WERI-Rb-1 (cell line): ENCODE measurements at places on chromosomes 2 and 18.
A peak's percentile ranks its signal among the peaks of the same experiment; 100 is the strongest.

DNA sequence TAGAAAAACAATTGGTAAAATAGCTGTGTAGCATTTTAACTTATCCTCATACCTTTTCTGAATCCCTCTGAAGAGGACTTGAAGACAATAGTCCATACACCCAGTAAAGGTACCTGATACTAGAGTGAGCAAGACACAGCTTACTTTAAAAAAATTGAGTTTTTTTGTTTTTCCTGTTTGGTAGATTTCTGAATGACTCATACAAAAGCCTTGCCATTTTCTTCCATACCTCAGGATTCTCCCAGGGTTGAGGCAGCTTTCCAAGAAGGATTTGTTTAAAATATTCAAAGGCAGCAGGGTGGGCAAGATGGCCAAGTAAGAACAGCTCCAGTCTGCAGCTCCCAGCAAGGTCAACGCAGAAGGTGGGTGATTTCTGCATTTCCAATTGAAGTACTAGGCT is 551.0 kb upstream of the LRATD1 start:
- DNase-seq, result no peak

DNA sequence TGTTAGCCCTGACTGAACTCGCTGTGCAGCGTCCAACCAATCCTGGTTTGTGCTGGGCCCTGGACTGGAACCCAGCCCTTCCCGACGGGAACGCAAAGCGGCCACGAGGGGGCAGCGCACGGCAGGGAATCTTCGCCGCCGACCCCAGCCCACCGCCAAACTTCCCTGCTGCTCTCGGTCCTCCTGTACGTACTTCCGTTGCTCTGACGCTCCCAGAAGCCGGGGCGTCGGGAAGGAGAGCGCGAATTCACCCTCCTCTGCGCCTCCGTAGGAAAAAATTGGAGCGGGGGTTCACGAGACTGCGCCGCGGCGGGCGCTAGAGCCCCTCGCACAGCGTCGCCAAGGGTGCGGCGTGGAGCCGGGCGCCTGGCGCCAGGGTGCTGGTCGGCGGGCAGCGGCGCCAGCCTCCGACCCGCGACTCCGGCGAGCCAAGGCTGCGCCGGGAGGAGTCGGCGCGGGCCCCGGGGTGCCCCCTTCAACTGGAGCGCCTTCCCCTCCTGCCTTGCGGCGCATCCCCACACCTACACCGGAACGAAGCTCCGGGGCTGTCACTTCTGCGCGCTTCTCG is 873 bp upstream of the SH3RF3 start:
- DNase-seq, result peak; percentile 84

GRCh38 chr2:239165206-239165831 is 235.5 kb downstream of the HDAC4 start:
- DNase-seq, result no peak

- no peak for DNase-seq
Measured at GRCh38 chr2:33620-34019, 12.7 kb downstream of the FAM110C start.

DNA sequence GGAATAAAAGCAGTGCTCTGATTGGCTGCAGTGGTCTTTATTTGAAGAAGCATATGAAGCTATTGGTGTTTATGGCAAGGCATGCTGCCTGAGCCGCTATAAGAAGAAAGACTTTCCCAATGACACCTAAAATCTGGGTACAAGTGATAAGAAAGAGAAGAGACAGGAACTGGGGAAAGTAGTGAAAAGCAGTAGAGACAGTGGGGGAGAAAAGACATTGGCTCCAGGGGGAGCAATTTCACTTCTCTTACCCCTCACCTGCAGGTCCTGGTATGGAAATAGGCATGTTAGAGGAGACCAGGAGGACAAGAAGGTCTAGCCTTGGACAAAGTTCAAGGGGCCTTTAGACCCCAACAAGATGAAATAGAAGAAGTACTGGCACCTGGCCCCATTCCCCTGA is 47.1 kb downstream of the PLCL1 start:
- DNase-seq, result no peak

- DNase-seq, result peak; percentile 73
Measured at GRCh38 chr2:164847981-164848741, 6.5 kb upstream of the COBLL1 start.

DNA sequence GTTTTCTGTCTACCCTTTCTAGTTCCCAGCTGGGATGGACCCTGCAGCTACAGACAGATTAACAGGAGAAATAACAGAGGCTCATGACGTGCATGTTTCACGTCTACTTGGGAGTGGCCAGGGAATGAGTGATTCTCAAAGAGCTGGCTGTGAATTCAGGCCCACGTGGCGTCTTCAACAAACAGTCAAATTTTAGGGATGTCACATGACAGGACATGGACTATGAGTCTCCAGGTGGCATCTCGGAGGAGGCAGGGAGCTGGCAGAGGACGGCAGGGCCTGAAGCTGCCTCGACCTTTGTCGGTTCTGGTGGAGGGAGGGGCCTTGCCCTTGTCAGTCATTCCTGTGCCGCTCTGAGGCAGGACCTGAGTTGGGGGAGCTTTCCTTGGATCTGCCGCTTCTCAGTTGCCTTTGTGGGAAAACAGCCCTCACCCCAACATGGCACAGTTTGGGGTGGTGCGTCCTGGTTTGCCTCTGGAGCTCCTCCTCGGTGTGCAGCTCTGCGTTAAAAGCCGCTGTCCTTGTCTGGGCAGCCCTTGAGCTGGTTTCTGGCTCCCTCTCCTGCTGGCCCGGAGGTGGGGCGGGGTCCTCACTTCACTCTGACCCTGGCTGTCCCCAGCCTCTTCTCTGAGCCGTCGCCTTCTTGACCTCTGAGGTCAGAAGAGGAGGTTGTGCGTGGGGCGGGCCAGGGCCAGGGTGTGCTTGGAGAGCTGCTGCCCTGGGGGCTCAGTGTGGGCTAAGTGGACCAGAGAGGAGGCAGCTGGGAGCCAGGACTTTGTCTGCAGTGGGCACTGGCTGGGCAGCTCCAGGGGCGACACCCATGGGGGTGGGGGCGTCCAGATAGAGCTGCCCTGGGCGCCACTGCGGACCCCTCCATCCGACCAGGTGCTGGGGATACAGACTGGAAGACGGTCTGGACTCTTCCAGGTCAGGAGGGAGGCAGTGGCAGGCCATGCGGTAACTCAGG is 12.1 kb upstream of the GAL3ST2 start:
- DNase-seq, result no peak

- DNase-seq, result no peak
Measured at GRCh38 chr2:239264492-239264837, 136.4 kb downstream of the HDAC4 start.

DNA sequence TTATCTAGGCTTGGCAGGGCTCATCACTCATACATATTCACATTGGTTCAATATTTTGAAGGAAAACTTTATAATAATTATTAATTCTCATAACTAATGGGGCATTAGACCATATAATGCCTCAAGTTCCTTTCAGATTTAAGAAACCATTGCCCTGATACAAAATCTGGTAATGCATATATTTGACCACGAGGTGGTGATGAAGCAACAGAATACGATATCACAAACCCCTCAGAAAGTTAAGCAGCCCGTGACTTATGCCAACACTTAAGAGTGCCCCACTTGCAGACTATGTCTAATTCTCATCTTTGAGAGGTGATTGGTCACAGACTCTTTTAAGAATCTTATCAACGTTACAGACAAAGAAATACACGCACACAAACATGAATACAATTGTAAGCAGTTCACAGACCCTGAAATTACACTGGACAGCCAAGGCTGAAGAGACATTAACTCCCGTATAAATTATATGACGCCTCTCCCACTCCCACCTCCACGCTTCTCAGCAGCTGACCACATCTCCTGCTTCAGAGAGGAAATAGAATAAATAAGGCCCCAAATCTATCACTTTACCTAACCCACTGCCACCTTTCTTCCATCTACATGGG is 20.7 kb upstream of the DNAH6 start:
- peak; percentile 12 for DNase-seq

- no peak for DNase-seq
Measured at GRCh38 chr2:121819846-121820245, 64.4 kb downstream of the TSN start.

- no peak for DNase-seq
Measured at GRCh38 chr2:202643012-202643858, 8.5 kb downstream of the FAM117B start.

GRCh38 chr2:53314718-53315117 is 452.9 kb upstream of the CHAC2 start:
- no peak for DNase-seq

DNA sequence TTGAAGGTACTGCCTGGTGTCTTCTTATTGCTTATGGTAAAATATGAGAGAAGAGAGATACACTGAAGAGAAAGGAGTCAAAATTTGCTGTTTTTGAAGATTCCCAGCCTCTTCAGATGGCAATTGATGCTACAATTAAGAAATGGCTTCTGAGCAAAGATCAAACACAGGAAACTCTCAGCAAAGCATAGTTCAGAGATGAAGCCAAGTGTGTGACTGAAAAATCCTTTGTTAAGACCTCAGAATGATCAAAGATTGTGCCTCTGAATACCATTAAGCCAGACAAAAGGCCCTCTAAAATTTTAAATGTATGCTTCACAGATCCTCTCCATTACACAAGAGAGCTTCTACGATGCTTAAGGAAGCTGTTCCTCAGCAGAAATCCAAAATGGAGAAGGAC is 216.3 kb downstream of the UXS1 start:
- no peak for DNase-seq

- DNase-seq, result no peak
Measured at GRCh38 chr2:168758970-168759820, 43.2 kb upstream of the NOSTRIN start.

GRCh38 chr2:200624026-200624425 is 38.2 kb downstream of the AOX1 start:
- DNase-seq, result no peak

DNA sequence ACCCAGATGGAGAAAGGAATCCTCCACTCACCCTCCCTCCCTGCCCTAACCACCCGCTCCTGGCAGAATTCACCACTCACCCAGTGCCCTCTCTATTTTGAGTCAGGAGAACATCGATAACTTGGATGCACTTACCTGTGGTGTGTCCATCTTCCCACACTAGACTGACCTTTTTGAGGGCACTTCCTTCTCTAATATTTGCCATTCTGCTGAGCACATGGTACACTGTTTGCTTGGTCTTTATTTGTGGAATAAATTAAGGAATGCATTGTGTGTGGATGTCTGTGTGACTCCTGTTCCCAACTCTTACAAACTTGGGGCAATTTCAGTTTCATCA is 133.7 kb downstream of the ACKR3 start:
- no peak for DNase-seq

DNA sequence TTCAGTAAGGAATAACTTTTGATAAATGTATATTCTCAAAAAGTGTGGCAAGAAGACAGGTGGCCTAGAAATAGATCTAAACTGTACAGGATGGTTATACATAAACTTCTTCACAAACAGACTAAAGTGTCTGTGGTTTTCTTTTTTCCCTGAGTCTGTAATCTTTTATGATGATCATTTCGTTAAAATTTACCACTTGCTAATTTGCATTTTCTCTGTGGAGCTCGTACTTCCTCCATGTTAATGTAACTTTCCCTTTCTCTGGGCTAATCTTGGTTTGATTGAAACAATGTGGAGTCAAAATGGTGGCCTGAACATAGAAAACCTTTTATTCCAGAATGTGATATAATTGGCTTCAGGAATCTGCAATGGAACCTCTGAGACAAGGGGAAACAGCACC is 166.2 kb downstream of the FTCDNL1 start:
- no peak for DNase-seq

- no peak for DNase-seq
Measured at GRCh38 chr2:104371087-104371781, 482.7 kb upstream of the POU3F3 start.

- DNase-seq, result no peak
Measured at GRCh38 chr2:214130114-214130513, 280.7 kb upstream of the VWC2L start.
